ENCODE measurements at places on chromosomes 16 and 17. TPM values are rescaled to one million over a fixed set of nuclear protein-coding genes. Genes with fewer than 3 reads are reported as not detected.

The CTRB1 gene
- total RNA-seq: 2.2 TPM

The RAB34 gene
- 11.3 TPM for total RNA-seq

The KANSL1 gene
- 58.1 TPM for total RNA-seq

The SPAG5 gene
- total RNA-seq: 30.1 TPM

The PNMT gene
- total RNA-seq: not detected

The GUCY2D gene
- not detected for total RNA-seq

The DOC2B gene
- not detected for total RNA-seq

The PLEKHG4 gene
- 37.0 TPM for total RNA-seq

The AGRP gene
- not detected for total RNA-seq

The IRX6 gene
- total RNA-seq: not detected

The DYNLRB2 gene
- total RNA-seq: not detected

The PYY gene
- not detected for total RNA-seq

The TBC1D3H gene
- total RNA-seq: not detected

DNA sequence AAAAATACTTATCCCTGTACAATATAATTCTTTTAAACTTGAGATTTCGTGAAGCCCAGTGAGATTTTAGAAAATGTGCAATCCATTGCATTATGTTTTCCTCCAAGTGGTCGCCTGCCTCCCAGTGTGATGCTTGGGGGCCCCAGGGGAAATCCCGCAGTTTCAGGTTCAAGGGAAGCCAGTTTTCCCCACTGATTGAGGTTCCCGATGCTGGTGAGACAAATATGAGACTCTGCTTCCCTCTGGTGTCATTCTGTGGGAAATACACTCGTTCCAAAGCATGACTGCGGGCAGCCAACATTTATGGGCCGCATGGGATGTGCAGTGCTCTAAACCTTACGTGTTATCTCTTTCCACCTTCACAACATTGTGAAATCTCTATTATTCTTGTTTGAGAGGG, 200.8 kb downstream of the PRKCB start:
- DNase-seq: peak; percentile 22

- no peak for DNase-seq
These were observed 44.7 kb downstream of the PSME3IP1 start for GRCh38 chr16:57140931-57141668.

- no peak for DNase-seq
These were observed 4.7 kb downstream of the PPP1R1B start for GRCh38 chr17:39631403-39631802.

GRCh38 chr16:85527042-85527766, 85.9 kb upstream of the GSE1 start:
- no peak for DNase-seq

DNA sequence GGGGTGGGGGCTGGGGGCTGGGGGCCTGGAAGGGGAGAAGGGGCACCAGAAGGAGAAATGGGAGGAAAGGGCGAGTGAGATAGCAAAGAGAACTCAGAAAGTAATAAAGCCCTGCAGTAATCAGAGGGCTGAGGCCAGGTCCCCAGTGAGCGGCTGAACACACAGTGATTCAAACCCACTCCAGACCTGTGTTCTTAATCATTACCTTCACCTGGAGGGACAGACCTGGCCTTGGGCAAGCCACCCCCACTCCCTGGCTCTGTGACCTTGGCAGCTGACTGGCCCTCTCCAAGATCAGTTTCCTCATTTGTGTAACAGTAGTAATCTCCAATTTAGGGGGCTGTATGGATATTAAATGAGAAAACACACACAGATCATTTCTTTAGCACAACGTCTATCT, 150.4 kb downstream of the WWOX start:
- DNase-seq: no peak

GRCh38 chr16:9480503-9480902, 389.1 kb downstream of the HAPSTR1 start:
- DNase-seq: no peak

- DNase-seq: no peak
These were observed 6.7 kb upstream of the TMEM88 start for GRCh38 chr17:7848131-7848579.

DNA sequence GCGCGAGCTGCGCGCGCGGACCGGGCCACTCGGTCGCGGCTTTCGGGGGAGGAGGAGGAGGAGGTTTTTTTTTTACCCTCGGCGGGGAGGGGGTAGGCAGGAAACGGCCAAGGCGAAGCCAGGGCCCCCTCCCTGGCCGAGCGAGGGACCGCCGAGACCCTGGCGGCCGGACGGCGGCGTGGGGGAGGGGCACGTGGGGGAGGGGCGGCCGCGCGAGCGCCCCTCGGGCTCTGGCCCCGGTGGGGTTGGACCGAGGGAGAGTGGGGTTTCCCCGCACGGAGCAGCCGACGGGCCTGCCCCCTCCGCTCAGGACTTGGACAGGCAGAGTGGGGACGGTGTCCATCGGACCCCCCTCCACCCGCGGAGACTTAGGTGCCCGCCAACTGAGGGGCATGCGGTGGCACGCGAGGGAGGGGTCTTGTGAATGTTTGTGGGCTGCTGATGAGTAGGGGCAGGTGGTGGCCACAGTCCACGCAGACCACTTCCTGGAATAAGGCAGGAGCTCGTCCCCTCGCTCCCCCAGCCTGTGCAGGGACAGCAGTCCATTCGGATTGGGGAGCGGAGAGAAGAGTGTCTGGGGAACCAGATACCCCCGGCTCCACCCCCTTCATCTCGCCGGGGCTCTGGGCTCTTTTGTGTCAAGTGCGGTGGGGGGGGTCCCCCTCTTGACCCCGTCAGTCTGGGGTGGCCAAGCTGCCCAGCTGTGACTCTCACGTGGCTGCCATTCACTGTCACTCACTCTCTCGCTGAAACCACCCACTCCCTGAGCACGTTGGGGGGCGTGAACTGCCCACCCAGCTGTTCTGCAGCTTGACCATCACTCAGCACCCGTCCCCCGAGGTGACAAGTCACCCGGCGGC, 3.0 kb upstream of the CHD3 start:
- DNase-seq: peak; percentile 22

- no peak for DNase-seq
These were observed 722 bp downstream of the CDC27 start for GRCh38 chr17:47188271-47188875.

DNA sequence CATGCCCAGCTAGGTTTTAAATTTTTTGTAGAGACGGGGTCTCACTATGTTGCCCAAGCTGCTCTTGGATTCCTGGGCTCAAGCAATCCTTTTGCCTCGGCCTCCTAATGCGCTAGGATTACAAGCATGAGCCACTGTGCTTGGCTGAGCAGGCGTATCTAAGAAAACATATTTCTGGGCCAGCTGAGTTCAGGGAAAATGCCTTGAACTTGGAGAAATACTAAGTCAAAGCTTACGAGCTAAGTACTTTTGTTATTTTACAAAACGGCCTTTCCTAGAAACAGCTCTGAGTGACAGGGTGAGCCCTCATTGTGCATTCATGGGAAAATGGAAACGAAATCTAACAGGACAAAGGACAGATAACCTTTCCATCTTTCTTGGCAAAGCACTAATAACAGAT, 24.7 kb downstream of the DNAI2 start:
- DNase-seq: no peak

GRCh38 chr17:79830303-79830702, 8.9 kb downstream of the CBX4 start:
- no peak for DNase-seq

DNA sequence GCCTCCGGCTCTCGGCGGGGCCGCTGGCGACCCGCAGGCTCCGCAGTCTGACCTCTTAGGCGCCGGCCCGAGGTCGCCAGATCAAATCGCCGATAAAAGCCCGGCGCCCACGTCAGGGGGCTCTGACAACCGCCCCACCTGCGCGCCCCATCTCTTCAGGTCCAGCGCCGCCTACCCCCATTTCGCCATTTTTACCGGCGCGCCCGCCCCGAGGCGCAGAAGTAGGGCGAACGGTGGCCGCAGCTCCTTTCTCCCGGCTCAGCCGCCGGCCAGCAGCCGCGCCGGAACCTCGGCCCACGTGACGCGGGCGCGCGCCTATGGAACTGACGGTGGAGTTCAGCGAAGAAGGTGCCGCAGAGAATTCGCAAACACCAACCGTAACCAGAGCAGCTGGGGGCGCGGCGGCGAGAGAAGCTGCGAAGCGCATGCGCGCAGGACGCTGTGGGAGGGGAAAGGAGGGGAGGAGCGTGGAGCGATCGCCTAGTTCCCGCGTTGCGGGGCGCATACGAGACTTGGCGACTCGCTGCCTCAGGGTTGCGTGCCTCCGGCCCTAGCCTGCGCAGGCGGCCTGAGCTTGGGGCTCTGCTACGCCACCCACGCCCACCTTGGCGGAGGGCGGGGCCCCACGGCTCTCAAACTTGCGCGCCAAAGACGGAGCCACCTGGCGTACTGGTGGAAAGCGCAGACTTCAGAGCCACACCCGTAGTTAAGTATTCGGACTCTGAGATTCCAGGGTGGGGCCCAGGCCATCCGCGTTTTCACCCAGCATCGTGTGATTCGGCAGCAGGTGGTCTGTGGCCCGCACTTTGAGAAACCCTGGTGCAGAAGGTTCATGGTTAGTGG, at the start of gene TRIM37:
Gene TRIM37, minus strand, starts transcription at position 418 of the 843 bp plus-strand sequence. CDS start 419 bp downstream, outside the sequence.
- peak; percentile 98 for DNase-seq

DNA sequence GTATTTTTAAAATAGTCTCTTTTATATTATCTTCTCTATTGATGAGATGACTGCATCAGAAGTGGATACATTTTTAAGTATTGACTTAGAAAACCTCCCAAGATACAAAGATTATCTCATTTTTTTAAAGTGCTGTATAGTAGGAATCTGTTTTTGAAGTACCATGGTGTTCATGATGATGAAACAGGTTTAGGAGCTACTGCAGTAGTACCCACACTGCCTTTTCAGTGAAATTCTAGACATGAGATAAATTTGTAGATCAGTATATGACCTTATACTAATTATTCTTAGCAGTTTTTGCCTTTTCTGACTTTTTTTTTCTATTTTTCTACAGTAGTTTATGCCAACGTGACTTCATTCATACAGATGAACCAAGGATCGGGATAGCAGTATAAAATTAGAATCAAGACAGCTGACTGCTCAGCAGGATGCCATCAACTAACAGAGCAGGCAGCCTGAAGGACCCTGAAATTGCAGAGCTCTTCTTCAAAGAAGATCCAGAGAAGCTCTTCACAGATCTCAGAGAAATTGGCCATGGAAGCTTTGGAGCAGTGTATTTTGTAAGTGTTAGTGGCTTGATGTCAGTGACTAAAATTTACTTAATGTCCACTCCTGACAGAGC, 61.1 kb downstream of the TAOK1 start:
- no peak for DNase-seq

GRCh38 chr16:74729783-74730683, 29.4 kb upstream of the MLKL start:
- no peak for DNase-seq

GRCh38 chr17:74196541-74197317, 6.7 kb upstream of the RPL38 start:
- no peak for DNase-seq

- no peak for DNase-seq
These were observed 9.9 kb downstream of the GPATCH8 start for GRCh38 chr17:44493339-44493738.

- no peak for DNase-seq
These were observed 56.9 kb downstream of the PIGL start for GRCh38 chr17:16273929-16274339.

- no peak for DNase-seq
These were observed 527.8 kb upstream of the WSB1 start for GRCh38 chr17:26765860-26766709.

- DNase-seq: no peak
These were observed 31.6 kb downstream of the RBFOX3 start for GRCh38 chr17:79579074-79579800.

- no peak for DNase-seq
These were observed 30.8 kb downstream of the EFCAB5 start for GRCh38 chr17:29972277-29972676.

DNA sequence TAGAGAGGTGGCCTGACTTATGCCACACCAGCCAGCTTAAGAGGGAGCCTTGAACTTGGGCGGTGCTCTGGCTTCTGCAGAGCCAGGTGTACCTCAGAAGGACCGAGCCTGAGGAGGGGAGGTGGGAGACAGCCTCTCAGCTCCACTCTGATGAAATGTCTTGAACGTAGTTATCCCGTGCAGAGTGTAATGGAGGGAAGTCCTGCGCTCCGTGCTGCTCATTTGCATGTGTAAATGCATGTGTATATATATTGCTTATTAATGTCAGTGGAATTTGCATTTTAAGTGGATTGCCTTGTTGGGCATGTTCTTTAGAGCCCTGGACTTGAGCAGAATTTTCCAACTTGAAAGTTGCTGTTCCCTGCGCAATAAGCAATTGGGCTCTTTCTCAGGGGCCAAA, 264.9 kb upstream of the SDK2 start:
- no peak for DNase-seq

- DNase-seq: no peak
These were observed 15.3 kb downstream of the MLYCD start for GRCh38 chr16:83914091-83914710.
